ENCODE measurements at places on chromosomes 16 and 17.

DNA sequence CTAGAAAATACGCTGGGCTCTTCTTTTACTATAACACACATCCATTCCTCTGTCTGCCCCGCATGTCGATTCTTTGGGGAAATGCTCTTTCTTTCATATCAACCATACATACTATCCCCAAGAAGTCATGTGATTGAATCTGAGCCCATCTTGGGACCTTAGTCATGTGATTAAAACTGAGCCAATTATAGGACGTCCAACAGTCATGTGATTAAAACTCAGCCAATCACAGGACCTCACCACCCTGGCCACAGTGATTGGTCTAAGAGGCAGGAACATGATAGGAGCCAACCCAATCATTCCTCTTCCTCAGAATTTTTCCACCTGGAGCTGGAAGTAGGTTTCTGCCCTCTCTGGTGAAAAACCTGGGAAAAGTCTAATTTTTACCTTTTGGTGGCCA is 78.8 kb downstream of the TMEM114 start:
- no peak for DNase-seq

DNA sequence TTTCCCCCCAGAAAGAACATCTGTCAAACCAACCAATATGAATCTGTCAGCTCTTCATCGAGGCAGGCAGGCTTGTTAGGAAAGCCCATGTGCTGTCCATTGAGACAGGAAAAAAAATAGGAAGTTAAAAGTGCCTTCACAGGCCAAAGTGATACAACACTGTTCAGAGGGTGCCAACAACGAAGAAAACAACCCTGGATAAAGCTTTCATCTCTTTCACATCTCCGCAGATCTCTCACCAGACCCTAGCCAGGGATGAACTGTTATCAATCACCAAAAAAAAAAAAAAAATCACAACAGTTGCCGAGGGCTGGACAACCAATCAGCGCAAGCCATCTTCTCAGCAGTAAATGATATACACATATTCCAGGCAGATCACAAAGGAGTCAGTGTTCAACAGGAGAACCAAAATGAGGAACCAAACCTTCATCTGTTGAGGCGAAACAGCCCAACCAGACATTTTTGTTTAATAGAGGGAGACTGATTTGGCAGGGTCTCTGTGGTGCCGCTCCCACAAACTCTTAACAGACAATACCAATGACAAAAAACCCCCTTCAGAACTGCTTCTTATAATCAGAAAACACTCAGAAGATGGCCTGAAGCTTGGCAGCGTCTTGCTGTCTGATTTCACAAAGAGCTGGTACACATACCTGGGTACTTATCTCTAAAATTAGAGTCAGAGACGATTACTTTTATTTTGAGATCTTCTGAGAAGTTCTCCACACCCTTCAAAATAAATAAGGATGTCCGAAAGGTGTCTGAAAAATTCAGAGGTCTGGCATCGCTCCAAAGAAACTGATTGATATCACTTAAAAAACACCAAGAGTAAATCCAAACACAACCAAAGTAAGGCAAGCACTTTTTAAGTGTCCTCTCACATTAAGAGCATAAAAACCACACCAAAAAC is 1.8 kb downstream of the MAP3K14 start:
- DNase-seq, result peak; percentile 37

- no peak for DNase-seq
These were observed 10.4 kb downstream of the MILR1 start for GRCh38 chr17:64459284-64459747.

- DNase-seq, result no peak
These were observed 6.3 kb downstream of the TBX2 start for GRCh38 chr17:61405686-61406536.

- DNase-seq, result peak; percentile 4
These were observed 40.6 kb downstream of the MIS12 start for GRCh38 chr17:5526821-5527598.

Measured in NCI-H510A treated with DMSO at 0.1 percent for 48 hours (cell line).